Lung (tissue), 17 donors: ENCODE measurements at places on chromosomes 11 and 22.
A peak's percentile ranks its signal among the peaks of the same experiment; 100 is the strongest.

DNA sequence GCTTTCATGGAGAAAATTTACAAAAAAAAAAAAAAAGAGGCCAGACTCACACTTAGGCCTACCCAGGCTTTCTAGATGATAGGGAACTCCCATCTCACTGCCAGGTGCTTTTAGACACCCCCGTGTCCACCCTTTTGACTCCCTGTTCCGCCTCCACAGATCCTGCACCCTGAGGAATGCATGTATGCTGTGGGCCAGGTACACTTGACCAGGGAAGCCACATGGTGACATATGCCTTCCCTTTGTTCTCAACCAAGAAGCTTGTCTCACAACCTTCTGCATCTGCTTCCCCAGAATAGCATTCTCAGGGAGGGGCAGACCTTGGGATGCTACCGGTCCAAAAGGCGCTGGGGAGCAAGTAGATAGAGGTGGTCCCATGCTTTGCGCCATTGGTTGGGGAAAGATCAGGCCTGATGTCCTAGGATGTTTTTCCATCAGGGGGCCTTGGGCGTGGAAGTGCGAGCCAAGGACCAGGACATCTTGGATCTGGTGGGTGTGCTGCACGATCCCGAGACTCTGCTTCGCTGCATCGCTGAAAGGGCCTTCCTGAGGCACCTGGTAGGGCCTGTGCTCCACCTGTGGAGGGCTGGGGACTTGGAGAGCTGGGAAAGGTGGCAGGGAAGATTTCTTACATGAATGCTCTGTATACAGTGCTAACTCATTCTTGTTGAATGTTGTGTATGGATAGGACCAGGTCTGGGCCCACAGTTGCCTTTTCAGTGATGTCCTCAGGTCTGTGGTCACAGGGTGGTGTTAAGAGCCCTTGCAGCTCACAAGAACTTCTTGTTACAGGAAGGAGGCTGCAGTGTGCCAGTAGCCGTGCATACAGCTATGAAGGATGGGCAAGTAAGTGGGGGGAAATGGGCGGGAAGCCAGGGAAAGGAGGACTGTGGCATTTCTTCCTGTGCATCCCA lies 7.5 kb downstream of the HMBS start:
- H3K27ac ChIP-seq: no peak overlapping the region
- DNase-seq: no peak
- H3K36me3 ChIP-seq: peaks cover 20% of the 10 kb centered on the region
- H3K4me3 ChIP-seq: no peak overlapping the region
- H3K4me1 ChIP-seq: peaks cover 8% of the 10 kb centered on the region
- no peaks in the 10 kb centered on the region for H3K27me3 ChIP-seq

DNA sequence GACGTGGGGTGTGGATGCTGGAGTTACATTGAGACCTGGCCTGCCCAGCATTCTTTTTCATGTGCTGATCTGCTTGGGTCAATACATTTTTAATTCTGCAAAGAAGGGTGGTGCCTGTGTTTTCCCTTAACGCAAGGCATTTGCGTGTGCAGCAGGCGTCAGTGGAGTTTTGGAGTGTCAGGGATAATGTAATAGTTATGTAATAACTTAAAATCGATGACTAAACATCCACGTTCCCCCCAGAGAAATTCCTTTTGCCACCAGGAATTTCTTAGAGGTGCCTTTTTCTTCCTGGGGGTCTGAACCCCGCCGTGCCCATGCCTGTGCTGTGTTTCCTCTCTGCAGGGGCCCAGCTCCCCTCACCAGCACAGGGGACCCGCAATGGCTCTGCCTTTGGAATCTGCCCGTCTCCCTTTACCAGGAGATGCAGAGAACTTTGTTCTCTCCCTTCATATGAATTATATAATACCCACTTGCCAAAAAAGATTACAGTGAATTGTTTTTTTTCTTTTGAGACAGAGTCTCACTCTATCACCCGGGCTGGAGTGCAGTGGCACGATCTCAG lies 62.6 kb downstream of the TBC1D22A start:
- H3K27me3 ChIP-seq: no peaks in the 10 kb centered on the region
- no peak overlapping the region for H3K4me3 ChIP-seq
- no peaks in the 10 kb centered on the region for H3K36me3 ChIP-seq
- peaks cover 20% of the 10 kb centered on the region for H3K4me1 ChIP-seq
- DNase-seq: no peak
- H3K27ac ChIP-seq: no peak overlapping the region

- no peak overlapping the region for H3K27ac ChIP-seq
- no peak overlapping the region for H3K4me3 ChIP-seq
- H3K36me3 ChIP-seq: no peaks in the 10 kb centered on the region
These were observed 20.1 kb upstream of the CARS1 start for GRCh38 chr11:3077189-3077836.

GRCh38 chr11:17541330-17541885 lies 2.8 kb downstream of the USH1C start:
- no peaks in the 10 kb centered on the region for H3K4me1 ChIP-seq
- no peak for DNase-seq
- H3K27me3 ChIP-seq: peaks cover 3% of the 10 kb centered on the region
- H3K27ac ChIP-seq: no peak overlapping the region
- no peaks in the 10 kb centered on the region for H3K36me3 ChIP-seq
- no peak overlapping the region for H3K4me3 ChIP-seq

DNA sequence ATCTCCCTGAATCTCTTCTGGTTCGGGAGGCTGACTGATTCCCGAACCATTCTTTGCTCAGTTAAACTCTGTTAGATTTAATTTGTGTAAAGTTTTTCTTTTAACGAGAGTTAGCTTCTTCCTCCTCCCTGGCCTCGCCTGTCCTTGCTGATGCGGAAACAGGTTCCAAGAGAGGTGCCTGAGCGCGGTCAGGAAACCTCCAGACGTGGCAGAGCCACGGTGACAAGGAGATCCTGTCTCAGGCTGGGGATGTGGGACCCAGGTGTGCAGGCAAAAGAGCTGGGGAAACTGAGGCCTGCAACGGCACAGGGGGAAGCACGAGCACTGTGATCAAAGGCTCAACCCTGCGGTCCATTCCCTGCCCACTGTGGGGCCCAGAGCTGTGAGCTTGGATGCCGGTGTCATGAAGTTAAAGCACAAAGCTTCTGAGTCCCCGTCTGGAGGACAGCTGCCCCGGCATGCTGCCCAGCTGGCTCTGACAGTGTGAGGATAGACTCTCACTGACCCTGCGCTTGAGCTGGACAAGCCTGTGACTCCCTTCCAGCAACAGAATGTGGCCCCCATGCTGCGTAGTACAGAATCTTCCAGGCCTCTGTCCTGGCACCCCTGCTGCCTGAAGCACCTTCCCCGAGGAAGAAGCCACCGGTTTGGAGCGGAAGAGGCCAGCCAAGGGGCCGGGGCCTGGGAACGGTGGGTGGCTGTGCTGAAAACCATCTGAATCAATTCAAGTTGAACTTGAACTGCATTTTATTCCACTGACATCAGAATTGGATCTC lies 960.6 kb downstream of the BRD1 start:
- peaks cover 1% of the 10 kb centered on the region for H3K4me1 ChIP-seq
- H3K36me3 ChIP-seq: no peaks in the 10 kb centered on the region
- no peaks in the 10 kb centered on the region for H3K27me3 ChIP-seq
- H3K4me3 ChIP-seq: no peak overlapping the region
- no peak overlapping the region for H3K27ac ChIP-seq
- peak; percentile 69 for DNase-seq

GRCh38 chr11:59558270-59558643 lies 46.9 kb downstream of the OR4D9 start:
- H3K27me3 ChIP-seq: peaks cover 13% of the 10 kb centered on the region
- peaks cover 8% of the 10 kb centered on the region for H3K4me1 ChIP-seq
- H3K27ac ChIP-seq: no peak overlapping the region
- H3K36me3 ChIP-seq: no peaks in the 10 kb centered on the region
- no peak for DNase-seq
